Activated CD4-positive, CD25-positive, alpha-beta regulatory T cell treated with anti-CD3 and anti-CD28 coated beads, Interleukin-2, amount 50 U/mL, for 72 hours (primary cell): ENCODE measurements at places on chromosomes 1 and 21.

GRCh38 chr1:214022229-214022791 lies 34.5 kb downstream of the PROX1 start:
- no peak for DNase-seq

GRCh38 chr1:153260585-153261280 lies 1.2 kb downstream of the LORICRIN start:
- no peak for DNase-seq

DNA sequence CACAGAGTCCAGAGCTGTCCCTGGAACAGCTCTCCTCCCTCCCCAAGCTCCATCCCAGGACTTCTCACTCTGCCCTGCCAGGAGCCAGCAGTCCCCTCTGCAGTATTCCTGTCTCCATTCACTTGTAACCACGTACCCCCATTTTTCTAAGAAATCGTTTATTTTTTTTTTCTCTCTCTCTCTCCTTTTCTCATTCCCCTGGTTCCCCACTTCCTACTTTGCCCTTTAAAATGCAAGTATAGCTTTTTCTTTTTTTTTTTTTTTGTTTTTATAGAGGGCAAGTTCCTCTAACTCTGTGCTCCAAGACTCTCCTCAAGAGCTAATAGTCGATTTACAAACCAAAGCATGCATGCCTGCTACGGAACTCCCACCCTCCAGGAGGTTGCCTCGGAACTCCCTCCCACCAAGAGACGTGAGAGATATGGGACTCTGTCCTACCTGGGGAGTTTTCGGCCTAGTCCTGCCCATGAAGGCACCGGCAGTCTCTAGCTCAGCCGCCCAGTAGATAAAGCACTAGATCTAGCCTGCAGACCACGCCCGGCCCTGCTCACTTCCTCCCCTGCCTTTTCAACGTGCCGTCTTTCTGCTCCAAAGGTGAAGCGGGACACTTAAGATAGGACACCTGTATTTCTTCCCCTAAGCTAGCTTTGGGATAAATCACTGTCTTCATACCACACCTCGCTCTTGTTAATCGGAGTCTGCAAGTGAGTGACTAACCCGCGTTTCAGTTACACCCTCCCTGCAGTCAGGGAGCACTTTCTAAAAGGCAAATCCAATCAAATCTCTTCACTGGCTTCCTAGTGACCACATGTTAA lies 27.7 kb downstream of the TNFRSF9 start:
- no peak for DNase-seq

DNA sequence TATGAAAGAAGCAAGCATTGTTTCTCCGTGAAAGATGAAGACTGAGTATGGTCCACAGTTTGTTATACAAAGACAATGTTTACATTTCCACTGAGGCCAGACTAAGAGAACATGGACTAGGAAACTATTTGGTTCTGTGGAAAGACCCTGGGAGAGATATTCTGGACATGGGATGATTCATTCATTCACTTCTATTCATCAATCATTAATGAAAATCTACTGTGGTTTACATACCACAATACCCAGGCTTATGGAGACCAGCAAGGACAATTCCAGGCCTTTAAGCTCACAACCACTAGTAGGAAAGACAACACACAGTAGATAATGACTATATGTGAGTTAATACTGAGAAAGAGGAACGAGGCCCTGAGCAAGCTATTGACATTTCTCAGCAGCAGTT lies 125.4 kb downstream of the TBX15 start:
- no peak for DNase-seq

DNA sequence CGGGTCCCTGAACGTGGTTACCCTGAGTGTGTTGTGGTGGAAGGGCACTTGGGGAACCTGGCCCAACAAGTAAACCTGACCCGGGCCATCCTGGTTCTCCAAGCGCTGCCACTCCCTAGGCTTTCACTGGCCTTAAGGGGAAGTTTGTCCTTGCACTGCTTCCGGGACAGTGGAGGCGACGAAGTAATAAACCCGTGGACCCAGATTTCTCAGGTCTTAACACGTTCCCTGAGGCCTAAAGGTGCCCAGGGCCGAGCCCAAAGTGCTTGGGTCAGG lies 261 bp upstream of the CCDC24 start:
- DNase-seq: no peak

DNA sequence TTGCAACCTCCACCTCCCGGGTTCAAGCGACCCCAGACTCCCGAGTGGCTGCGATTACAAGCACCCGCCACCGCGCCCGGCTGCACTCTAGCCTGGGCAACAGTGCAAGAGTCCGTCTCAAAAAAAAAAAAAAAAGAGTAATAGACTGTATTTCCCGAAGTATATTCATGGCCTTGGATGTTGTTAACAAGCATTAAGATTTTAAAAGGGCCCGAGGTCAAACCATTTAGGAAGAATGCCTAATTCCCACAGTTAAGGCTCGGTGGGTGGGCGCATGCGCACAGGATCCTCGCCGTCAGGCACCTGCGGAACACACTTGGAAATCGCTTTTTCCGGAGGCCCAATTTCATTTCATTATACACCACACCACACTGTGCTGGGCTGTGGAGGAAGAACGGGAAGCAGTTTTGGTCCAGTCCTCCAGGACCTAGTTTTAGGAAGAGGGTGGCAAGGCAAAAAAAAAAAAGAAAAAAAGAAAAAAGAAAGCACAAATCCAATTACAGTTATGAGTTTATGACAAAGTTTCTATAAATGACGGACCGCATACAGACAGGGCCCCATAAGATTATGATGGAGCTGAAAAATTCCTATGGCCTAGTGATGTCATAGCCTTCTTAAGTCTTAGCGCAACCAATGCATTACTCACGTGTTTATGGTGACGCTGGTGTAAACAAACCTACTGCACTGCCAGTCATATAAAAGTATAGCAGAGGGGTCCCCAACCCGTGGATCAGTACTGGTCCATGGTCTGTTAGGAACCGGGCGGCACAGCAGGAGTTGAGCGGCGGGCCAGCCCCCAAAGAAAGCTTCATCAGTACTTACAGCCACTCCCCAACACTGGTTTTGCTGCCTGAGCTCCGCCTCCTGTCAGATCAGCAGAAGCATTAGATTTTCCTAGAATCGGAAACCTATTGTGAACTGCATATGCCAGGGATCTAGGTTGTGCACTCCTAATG lies 38.2 kb downstream of the H3-3A start:
- DNase-seq: no peak

GRCh38 chr21:42421018-42421793 lies 17.5 kb downstream of the UBASH3A start:
- no peak for DNase-seq

- DNase-seq: no peak
Observed at GRCh38 chr1:206487970-206488369, 17.7 kb downstream of the IKBKE start.

GRCh38 chr1:159088050-159088449 lies 11.5 kb upstream of the AIM2 start:
- no peak for DNase-seq

GRCh38 chr1:14956579-14957195 lies 196.9 kb upstream of the TMEM51 start:
- no peak for DNase-seq

DNA sequence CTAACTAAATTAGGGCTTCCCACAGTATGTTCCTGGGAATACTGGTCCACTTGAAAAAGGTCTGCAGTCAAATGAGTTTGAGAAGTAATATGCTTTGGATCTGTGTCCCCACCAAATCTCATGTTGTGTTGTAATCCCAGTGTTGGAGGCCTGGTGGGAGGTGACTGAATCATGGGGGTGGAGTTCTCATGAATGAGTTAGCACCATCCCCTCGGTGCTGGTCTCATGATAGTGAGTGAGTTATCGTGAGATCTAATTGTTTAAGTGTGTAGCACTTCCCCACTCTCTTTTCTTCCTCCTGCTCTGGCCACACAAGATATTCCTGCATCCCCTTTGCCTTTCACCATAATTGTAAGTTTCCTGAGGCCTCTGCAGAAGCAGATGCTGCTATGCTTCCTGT lies 16.9 kb upstream of the DMRTB1 start:
- no peak for DNase-seq

DNA sequence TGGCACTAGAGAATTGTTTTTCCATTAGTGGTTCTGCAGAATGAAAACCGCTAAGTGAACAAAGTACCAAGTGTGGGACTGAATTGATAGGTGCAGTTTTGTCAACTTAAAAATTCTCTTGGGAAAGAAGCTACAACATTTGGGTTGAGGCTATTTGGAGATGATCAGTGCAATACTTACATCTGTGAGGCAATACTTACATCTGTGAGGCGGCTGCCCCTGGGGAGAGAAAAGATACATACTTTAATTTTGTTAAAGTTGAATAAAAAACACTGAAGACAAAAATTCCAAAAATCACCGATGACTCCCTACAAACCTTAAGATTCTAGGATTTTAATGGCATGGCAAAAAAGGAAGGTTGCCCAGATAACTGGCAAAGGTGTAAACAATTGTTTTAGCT lies 1.7 kb downstream of the CFAP410 start:
- DNase-seq: no peak

GRCh38 chr1:38662126-38662525 lies 197.4 kb downstream of the RRAGC start:
- no peak for DNase-seq

GRCh38 chr1:33348676-33349080 lies 27.8 kb upstream of the A3GALT2 start:
- DNase-seq: no peak
